ENCODE measurements at places on chromosomes 4 and X.

DNA sequence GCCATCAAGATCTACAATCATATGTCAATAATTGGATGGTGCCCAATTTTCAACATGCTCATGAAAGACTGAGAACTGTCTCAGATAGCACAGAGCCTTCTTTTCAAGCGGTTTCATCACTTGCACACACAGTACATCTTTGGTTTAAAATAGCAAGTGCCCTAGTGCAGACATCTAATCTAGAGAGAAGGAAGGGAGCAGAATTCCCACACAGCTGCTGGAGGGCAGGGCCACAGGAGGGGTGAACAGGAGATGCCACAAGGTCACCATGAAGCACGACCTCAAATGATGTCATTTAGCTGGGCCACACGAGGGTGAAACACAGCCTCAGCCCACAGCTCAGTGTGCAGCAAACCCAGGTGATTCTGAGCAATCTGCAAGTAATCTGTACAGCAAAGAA lies 24.3 kb downstream of the LEF1 start:
- DNase-seq = no peak

DNA sequence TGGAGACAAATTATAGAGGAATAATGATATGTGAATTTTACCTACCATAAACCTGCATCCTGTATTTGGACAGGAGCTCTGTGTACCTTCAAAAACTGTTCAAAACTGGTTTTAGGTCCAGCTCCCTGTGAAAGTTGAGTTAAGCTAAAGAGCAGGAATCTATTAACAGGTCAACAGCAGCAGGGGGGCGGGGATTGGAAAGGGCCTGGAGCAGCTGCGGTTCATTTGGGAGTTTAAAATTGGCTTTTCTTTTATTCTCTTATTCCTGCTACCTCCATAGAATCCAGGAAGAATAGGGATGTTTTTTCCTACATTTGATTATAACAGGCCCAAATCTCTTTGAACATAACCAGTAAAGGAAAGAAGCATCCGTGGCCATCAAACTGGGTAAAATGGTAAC lies 23.8 kb downstream of the SHROOM3 start:
- no peak for DNase-seq

GRCh38 chrX:2892816-2893215 lies 36.3 kb downstream of the ARSD start:
- no peak for DNase-seq

GRCh38 chr4:40856840-40857362 lies 107.1 kb downstream of the NSUN7 start:
- DNase-seq = no peak

GRCh38 chrX:117840645-117841044 lies 276.0 kb downstream of the KLHL13 start:
- DNase-seq = no peak

DNA sequence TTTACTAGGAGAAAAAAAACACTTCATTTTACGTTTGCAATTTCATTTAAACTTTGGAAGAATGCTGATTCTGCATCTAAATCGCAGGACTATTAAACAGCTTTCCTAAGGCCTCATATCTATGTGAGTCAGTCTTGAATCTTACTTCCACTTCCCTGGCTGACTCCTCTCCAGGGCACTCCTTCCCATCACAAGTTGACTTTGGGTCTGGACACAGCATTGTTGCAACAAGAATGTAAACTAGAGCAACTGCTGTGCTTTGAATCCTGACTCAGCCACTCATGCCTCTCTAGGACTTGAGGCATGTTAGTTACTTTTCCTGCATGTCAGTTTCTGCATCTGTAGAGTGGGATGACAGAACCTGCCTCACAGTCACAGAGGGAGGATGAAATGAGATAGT lies 413.8 kb downstream of the FAT4 start:
- DNase-seq = no peak

DNA sequence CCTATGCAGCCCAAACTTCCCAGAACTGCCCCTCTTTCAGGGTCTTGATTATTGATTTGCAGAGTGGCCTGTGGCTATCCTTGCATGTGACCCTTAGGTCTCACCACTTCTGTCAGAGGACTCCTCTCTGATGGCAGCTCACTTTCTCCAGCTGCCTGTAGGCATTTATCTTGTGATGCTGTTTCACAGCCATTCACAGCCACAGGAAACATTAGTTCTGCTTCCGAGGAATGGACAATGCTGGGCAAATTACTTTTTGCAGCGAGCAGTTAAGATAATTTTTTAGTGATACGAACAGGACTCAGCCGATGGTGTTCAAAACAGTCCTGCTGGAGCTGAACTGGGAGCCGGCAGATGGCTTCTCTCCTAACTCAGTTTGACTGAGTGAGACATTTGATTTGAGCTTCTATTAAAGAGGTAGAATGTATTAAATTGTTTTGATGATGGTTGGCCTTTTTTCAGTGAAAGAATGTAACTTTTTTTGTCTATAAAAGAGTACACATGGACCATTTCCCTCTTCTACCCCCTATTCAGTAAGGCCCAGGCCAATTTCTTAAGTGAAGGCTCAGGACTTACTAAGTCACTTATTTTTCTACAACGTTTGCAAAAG lies 58.4 kb upstream of the TMEM150C start:
- no peak for DNase-seq

DNA sequence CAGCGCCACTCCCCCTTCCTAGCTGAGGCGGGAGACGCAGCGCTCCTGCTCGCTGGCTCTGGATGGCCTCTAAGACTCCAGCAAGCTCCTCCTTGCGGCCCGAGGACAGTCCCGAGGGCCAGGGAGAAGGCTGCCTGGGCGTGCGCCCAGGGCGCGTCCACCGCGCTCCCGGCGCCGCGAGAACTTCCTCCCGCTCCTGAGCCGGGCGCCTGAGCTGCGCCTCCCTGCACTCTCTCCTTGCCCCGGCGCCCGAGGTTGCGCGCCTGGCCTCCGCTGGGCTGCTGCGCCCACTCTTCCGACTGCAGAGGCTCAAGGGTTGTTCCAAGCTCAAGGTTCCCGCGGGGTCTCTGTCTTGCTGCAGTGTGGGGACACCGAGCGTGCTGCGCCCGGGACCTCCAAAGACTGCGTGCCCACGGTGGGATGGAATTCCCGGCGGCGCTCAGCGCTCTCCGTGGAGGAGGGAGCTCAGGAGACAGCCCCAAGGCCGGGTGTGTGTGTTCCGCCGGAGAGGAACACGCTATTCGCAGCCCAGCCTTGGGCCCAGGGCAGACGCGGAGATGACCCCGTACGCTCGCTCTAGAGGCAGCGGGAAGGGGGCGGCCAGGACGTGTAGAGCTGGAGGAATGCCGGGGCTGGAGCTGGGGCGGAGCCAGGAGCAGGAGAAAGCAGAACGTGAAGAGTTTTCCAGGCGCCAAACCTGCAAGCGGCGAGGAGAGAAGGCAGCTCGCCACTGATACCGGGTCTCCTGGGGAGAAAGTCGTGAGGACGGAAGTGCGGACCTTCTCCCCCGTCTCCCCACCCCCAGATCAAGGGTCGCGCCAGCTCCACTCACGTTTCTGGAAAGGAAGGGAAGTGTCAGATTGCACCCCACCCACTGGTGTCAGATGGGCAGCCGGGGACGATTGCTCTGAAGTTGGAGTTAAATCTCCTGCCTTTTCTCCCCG lies at the start of gene ARHGAP6:
Gene ARHGAP6 (minus strand): TSS at position 753 of the 944 bp plus-strand sequence. CDS start 1,092 bp downstream, outside the sequence.
- DNase-seq = no peak

- no peak for DNase-seq
Observed at GRCh38 chrX:46683048-46683447, 75.9 kb downstream of the SLC9A7 start.

DNA sequence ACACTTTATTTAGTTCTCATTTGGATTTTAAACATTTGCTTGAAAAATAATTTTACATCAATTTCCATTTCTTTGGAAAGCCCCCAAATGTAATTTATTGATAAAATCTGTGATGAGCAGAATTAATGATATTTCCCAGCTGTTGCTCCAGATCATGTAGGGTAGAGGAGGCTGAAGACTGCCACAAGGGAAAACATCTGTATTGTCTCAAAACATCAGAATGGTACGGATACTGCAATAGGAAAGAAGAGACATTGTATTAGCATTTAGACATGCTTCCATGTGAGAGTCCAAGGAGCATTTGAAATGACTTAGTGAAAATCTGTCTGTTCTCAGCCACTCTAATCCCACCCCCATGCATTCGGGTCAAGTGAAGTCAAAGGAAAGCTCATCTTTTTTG lies 14.4 kb downstream of the ADH1A start:
- no peak for DNase-seq

DNA sequence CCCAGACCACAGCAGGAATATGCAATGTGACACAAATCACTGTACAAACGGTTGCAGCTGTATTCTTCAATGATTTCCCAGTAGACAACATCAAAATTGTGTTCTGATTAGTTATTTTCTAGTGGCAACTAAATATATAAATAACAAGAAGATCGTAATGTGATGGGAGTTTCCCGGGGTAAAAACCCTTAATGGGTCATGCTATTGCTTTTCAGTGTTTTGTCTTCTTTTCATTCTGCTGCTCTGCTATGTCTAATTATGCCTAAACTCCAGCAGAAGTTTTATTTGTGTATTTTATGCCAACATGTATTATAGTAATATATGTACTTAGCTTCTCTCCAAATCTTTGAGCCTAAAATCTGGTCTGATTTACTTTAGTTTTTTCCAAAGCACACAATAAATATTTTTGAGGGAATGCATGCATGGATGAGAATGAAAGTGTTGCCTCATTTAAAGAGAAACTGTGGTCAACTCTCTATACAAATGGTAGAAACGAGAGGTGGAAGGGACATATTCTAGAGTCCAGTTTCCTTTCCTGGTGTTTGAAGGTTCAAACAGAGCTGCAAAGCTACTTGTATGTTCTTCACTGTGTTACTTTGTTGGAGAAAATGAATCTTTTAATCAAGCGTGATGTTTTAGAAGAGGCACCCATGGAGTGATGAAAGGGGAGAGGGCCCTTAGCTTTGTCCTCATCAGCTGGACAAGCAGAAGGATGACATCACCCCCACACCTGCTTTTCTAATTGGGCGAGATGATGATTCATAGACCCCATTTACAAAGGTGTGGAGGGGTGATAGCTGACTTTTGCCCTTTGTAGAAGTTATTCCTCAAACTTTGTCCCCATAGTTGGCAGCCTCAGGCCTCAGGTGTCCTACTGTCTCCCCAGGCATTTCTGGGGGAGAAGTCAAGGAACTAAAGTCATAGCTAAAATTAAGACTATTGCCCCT lies 129.7 kb downstream of the FRAS1 start:
- no peak for DNase-seq

GRCh38 chrX:24498181-24498580 lies 33.1 kb downstream of the PDK3 start:
- DNase-seq = no peak

DNA sequence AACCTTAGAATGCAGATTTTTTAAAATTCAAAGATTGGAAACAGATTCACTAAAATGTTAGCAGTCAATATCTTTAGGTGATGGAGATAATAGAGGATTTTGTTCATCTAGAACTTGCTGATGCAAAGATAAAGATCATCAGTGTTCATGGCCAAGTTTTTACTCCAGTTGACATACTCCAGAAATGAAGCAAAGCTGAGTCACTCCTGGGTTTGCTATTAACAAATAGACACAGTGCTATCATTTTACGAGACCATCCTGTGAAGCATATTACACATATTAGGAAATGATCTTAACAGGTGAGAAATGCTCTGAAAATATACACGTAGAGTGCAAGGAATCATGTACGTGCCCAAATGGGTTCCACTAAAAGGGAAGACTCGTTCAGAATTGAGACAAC lies 170.6 kb upstream of the FAM9B start:
- DNase-seq = no peak

DNA sequence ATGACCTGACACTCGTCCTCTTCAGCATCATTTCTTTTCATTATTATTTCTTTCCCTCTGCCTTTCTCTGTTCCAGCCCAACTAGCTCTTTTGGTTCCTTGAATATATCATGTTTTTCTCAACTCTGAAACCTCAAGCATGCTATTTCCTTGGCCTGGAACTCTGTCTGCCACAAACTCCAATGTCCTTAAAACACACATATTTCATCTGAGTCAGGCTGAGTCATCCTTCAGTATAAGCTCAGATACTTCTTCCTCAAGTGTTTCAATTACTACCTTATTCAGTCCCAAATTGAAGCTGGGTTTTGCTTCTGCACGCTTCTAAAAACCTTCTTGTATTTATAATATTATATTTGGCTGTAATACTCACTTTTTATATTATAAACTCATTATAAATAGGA lies 424.2 kb downstream of the PDGFC start:
- no peak for DNase-seq

GRCh38 chr4:149910604-149911350 lies 95.1 kb upstream of the IQCM start:
- DNase-seq = no peak

GRCh38 chr4:148116264-148116663 lies 325.9 kb downstream of the NR3C2 start:
- DNase-seq = no peak
